ENCODE measurements at places on chromosomes 3 and 15.

- no peak for DNase-seq
Measured at GRCh38 chr3:159919873-159920272, 68.8 kb upstream of the IL12A start.

DNA sequence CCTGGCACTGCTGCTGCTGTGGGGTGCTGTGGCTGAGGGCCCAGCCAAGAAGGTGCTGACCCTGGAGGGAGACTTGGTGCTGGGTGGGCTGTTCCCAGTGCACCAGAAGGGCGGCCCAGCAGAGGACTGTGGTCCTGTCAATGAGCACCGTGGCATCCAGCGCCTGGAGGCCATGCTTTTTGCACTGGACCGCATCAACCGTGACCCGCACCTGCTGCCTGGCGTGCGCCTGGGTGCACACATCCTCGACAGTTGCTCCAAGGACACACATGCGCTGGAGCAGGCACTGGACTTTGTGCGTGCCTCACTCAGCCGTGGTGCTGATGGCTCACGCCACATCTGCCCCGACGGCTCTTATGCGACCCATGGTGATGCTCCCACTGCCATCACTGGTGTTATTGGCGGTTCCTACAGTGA, 2.1 kb downstream of the GRM2 start:
- DNase-seq = no peak

DNA sequence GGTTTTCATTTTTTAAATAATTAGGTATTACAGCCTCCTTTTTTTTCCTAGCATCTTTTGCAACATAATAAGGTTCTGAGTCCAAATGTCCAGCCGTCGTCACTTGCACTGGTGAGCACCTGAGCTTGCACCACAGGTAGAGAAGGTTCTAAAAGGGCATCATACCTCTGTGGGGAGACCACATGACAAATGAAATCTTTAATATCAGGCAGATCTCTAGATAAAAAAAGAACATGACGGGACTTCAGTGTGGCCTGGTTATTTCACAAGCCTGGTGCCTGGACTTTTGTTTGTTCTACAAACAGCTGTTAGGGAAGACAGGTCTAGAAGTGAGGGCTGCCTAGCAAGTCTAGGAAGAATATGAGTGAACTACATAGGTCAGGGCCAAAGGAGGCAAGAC, 3.6 kb downstream of the ZBED2 start:
- DNase-seq = no peak

DNA sequence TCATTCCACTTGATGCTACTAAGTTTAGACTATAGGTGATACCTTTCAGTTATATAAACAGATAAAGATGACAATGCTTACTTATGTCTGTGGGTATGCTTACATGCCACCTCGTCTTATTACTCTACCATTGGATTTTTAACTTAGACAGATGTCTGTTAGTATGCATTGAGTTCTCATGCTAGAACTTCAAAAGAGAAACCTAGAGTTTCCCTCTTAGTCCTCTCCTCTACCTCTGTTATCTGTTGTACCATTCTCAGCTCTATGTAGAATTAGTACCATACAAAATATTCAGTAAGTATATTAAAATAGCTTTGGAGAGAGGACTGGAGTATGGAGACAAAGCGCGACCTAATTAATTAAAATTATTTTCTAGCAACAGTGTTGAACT, 111.3 kb downstream of the BBX start:
- no peak for DNase-seq

DNA sequence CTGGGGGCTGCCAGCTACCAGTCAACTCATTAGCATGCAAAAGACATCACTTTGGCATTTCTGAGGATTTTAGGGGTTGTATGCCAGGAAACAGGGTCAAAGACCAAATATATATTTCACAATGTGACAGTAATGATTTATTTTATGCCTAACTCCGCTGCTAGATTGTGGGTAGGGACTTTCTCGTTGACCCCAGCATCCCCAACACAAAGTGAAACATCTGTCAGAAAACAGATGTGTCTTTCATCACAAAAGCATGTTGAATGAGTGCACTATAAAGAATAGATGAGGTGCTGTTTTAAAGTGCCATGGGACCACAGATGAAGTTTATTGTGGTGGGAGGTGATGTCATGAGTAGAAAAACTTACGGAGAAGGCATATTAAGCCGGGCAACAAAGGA, 59.7 kb downstream of the ITPR1 start:
- no peak for DNase-seq

DNA sequence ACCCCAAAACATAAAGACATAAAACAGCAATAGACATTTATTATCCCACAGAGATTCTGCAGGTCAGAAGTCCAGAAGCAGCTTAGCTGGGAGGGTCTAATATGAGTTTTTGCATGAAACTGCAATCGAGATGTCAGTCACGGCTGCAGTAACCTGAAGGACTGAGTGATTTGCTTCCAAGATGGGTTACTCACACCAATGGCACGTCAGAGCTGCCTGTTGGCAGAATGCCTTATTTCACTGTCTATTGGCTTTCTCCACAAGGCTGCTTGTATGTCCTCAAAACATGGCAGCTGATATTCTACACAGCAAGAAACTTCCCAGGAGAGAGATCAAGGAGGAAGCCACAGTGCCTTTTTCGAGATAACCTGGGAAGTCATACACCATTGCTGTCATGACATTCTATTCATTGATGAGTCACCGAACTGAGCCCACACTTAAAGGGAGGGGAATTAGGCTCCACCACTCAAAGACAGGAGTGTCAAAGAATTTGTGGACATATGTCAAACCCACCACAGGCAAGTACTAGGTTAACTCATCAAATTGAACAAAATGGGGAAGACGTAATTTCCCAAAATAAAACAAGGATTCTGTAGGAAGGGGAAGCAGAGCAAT, 122.2 kb downstream of the SYNPR start:
- no peak for DNase-seq

DNA sequence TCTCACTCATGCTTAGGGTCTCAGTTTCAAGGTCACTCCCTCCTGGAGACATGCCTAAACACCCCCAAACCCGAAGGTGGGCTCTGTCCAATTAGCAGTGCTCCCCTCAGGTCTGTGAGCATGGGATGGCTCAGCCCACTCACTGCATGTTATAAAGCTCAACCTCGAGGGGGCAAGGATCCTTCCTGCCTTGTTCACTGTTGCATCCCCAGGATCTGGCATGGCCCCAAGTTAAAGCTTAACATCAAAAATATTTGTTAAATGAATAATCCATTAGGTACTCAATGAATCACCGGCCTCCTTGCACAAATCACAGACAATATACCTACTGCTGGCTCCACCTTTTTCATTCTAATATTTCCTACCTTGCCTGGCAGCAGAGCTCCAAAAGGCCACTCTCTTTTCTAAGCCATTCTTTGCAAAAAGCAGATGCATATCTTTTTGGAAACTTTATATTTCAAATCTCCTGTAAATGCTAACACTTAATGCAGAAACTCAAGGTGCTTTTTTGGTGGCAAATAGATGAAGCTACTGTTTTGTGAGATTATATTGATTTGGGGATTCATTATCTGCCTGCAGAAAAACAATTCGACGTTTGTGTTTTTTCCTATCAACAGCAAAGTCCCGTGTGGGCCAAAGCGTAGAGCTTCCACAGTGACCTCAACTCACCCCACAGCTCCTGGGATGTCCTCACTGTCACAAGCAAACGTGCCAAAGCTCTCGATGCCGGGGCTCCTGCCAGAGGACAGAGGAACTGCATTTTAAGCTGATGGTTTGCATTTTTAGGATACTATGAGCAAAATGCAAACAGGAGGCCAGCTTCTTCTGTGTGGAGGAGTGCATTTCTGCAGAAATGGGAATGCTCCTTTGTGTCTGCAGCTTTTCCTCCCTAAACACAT, 35.4 kb downstream of the PCOLCE2 start:
- DNase-seq = peak; percentile 90

GRCh38 chr3:12321015-12321414, 32.1 kb downstream of the PPARG start:
- no peak for DNase-seq

- DNase-seq = no peak
Measured at GRCh38 chr15:67232591-67232990, 21.9 kb downstream of the AAGAB start.

- no peak for DNase-seq
Measured at GRCh38 chr15:79593119-79593869, 161.2 kb downstream of the MINAR1 start.

DNA sequence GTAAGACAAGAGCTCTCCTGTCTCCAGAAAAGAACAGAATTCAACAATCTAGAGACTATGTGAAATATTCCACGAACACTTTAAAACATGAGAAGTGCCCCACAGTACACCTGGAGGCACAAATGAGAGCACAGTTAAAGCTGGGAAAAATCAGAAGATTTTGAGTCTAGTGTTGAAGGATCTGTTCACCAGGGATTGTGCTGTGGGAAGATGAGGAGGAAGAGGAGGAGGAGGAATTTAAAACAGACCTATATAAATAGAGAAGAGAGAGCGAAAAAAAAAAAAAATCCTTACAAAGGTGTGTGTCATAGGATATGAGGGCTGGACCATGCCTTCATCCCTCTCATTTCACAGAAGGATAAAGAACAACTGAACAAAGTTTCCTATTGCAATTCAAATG, 361.0 kb upstream of the SEMA6D start:
- DNase-seq = no peak

- no peak for DNase-seq
Measured at GRCh38 chr3:32850226-32850625, 32.4 kb downstream of the TRIM71 start.

DNA sequence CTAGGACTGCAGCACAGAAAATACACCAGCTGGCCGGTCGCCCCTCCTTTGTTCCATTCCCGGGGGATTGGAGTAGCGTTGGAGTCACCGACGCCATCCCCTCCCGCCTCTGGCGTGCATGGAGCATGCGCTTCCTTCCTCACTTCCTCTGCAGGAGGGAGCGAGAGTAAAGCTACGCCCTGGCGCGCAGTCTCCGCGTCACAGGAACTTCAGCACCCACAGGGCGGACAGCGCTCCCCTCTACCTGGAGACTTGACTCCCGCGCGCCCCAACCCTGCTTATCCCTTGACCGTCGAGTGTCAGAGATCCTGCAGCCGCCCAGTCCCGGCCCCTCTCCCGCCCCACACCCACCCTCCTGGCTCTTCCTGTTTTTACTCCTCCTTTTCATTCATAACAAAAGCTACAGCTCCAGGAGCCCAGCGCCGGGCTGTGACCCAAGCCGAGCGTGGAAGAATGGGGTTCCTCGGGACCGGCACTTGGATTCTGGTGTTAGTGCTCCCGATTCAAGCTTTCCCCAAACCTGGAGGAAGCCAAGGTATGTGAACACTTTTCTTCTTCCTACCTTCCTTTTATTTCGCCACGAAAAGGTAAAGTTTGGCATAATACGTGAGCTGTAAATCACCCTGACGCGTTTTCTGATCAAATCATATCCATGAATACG, at the start of gene SCG3:
TSS of gene SCG3 (plus strand) at position 201 of the 661 bp plus-strand sequence. CDS start at position 454, 253 bp downstream.
- DNase-seq = peak; percentile 84
